ENCODE measurements at places on chromosomes 16 and 17.

DNA sequence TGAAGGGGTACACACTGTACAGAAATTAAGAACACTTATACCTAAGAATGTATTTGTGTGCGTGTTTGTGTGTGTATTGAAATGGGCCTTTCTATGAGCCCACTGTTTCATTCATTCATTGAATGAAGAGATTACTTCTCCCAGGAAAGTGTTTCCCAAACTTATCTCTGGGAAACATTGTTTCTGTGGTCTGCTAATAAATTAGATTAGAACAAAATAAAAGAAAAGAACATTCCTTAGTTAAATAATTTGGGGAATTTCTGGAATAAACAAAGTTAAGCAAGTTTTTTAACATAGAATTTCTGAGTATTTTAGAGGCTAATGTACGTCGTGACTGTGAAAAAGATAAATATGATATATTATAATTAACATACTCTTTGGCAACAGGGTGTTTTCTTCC lies 402.4 kb upstream of the CDH11 start:
- no peak for DNase-seq

DNA sequence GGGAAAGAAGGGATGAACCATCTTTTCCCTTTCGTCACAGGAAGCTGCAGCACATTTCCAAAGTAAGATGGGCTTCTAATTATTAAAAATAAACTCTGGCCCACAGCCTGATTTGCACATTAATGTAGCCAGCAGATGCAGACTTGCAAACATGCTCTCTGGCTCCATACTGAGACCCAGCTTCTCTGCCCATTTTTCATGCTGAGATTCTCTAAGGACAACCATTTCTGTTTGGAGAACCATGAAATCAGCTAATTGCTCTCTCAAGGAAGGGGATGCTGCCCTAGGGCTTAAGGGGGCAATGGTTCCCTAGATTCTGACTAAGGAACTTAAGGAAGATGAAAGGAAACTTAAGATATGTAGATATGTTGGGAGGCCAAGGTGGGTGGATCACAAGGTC lies 63.0 kb upstream of the CES5A start:
- no peak for DNase-seq

DNA sequence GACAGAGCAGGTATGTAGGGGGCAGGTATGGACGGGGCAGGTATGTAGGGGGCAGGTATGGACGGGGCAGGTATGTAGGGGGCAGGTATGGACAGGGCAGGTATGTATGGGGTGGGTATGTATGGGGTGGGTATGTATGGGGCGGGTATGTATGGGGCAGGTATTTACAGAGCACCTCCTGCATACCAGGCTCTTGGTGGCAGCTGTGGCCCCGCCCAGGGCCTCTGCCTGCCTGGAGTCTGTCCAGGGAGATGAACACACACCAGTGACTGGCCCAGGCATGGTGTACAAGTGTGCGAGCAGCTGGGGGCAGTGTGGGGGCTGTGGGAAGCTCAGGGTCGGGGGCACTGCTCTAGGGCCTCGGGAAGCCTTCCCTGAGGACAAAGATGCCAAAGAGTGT lies 4.4 kb downstream of the RPL3L start:
- no peak for DNase-seq

DNA sequence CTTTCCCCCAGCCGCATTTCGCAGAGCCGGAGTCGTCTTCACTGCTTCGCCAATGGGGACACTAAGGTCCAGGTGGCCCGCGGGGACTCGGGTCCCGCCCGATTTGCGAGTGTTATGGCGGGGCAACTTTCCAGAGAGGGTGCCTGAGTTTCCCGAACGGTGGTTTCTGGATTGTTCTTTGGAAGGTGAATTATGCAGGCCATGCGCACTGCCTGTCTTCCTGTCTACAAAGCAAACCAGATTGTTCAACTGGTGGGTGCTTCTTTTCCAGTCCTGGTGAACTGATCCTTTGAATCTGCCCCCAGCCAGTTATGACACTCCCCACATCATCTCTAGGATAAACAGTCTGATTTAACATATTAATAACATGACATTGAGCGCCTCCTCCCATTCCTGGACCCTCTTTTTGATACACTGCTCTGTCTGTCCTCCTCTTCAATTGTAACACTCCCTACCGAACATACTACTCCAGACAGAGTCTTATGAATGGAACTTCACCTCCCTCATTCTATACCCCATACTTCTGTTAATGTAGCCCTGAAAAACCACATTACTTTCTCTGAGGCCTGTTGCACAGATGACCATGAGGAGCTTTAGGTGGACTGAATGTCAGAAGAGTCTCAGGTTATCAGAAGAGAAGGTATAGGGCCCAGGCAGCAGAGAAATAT lies 159.0 kb downstream of the RAB11FIP4 start:
- DNase-seq = no peak

- DNase-seq = no peak
Observed at GRCh38 chr16:12664164-12664733, 139.4 kb downstream of the CPPED1 start.

DNA sequence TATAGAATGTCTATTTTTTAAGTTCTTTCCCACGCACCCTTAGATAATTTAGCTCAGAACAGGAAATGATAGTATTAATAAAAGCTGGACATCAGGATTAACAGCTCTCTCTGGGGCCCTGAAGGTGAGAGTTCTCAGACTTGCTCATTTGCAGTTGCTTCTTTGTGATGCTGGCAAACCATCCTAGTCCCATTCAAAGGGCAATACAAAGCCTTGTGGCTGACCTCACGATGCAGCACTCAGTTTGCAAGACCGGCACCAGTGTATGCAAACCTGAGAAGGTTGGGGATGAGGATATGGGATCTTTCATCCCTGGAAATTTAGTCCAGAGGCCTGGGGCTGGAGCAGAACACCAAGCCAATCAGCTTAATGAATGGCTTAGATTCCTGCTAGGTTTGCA lies 29.3 kb downstream of the STH start:
- no peak for DNase-seq

DNA sequence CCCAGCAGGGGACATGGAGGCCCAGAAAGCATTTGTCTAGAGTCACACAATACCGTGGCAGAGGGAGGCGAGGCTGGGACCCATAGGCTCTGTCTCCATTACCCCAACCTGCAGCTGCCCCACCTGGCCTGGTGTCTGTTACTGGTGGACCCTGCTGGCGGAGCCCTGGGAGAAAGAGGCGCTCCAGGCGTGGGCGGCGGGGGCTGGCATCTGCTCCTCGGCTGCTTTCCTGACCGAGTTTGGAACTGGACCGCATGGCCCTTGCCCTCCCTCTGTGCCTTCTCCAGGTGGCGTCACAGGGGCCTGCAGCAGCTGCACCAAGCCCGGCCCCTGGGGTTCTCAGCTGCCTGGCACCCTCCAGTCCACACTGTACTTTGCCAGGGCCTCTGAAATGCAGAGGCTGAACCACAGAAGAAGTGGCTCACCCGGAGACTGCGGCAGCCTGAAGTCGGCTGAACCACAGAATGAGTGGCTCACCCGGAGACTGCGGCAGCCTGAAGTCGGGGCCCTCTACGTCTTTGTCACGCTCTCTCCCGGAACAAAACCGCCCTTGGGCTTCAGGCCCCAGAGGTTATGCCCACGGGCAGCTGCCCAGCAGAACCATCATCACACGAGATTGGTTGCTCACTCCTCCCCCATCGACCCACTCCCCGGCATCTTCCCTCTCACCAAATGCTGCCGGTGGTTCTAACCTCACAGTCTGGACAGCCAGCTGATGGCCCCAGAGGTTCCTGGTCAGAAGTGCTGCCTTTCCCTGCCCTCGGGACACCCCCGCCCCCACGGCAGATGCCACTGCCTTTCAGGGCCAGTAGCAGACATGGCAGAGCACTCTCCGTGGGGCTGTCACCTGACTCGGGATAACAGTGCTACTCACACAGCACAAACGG lies 20.2 kb downstream of the CBFA2T3 start:
- DNase-seq = no peak

DNA sequence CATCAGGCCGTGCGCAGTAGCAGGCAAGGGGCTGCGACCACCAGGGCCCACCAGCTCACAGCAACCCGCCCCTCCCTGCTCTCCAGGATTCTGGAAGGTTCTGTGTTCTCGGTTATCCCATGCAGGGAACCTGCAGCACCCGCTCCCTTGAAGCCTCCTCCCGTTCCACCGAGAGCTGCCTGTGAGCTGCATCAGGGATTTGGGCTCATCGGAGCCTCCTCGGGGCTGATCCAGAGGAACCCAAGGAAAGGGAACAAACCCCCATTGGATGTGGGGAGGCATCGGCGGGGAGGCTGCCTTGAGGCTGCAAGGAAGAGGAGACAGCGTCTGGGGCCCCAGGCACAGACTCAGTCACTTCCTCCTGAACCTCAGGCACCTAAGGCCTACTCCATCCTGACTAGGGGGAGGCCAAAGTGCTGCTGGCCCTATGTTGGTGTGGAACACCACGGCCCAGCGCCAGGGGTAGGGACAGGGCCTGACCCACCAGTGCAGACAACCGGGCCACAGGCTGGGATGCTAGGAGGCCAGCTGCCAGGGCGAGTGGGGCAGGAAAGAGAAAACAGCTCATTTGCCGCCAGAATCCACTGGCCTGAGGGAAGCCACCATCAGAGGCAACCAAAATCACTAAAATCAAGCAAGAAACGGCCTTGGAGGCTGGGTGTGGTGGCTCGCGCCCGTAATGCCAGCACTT lies 14.4 kb upstream of the LGALS3BP start:
- no peak for DNase-seq

DNA sequence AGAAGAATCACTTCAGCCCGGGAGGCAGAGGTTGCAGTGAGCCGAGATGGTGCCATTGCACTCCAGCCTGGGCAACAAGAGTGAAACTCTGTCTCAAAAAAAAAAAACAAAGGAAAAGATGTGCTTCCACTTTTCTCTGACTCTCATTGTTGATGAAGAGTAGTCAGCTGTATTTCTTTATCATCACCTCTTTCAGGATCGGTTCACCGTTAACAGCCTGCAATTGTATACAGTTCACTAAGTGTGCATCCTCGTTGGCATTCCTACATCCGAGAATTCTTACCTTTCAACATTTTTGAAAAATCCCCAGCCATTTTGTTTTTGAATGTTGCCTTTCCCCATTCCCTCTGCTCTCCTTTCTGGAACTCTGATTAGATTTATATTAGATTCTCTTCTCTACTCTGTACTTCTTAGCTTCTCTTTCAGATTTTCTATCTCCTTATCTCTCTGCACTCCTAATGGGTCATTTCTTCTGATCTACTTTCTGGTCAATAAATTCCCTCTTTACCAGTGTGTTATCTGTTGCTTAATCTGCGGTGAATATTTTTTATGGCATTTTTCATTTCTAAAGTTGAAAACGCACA lies 26.9 kb upstream of the ZC3H18 start:
- DNase-seq = no peak

GRCh38 chr16:21647562-21648164 lies 4.7 kb downstream of the IGSF6 start:
- DNase-seq = no peak

- no peak for DNase-seq
Observed at GRCh38 chr17:39178536-39178935, 12.6 kb upstream of the ARL5C start.

GRCh38 chr16:31477220-31478216 lies 5.4 kb upstream of the SLC5A2 start:
- DNase-seq = no peak
